ENCODE measurements at places on chromosomes 1 and 21. TPM values are rescaled to one million over a fixed set of nuclear protein-coding genes. Genes with fewer than 3 reads are reported as not detected.

Gene TNFRSF18
- total RNA-seq, result not detected

Gene USP48
- 46.3 TPM for total RNA-seq

Gene CDA
- total RNA-seq, result 0.92 TPM

Gene NBPF4
- total RNA-seq, result not detected

Gene SLC19A2
- 10.5 TPM for total RNA-seq

Gene LCE1E
- not detected for total RNA-seq

Measured in smooth muscle cell of the pulmonary artery (primary cell).